ENCODE measurements at places on chromosomes 12 and 14.

DNA sequence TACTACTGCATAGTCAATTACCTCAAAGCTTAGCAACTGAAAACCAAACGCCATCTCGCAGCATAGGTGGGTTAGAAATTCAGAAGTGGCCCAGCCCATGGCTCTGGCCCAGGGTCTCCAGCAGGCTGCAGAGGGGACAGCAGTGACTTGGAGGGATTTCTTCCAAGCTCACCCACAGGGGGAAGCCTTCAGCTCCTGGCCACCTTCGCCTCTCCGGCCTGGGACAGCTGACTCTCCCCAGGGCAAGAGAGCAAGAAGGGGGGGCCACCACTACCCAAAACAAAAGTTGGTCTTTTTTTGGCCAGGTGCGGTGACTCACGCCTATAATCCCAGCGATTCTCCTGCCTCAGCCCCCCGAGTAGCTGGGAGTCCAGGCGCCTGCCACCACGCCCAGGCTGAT, 32.2 kb upstream of the ANKRD9 start:
- DNase-seq: peak; percentile 29

DNA sequence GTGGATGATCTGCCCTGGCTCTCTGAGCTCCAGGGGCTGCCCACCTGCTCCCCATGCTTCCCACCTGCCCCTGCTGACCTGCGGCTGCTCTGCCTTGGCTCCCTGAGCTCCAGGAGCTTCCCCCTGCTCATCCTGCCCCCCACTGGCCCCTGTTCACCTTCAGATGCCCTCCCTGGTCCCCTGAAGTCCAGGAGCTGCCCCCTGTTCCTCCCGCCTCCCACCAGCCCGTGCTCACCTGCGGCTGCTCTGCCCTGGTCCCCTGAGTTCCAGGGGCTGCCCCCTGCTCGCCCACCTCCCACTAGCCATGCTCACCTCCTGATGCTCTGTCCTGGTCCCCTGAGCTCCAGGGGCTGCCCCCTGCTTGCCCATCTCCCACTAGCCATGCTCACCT, 219.7 kb downstream of the TMEM121 start:
- DNase-seq: no peak

DNA sequence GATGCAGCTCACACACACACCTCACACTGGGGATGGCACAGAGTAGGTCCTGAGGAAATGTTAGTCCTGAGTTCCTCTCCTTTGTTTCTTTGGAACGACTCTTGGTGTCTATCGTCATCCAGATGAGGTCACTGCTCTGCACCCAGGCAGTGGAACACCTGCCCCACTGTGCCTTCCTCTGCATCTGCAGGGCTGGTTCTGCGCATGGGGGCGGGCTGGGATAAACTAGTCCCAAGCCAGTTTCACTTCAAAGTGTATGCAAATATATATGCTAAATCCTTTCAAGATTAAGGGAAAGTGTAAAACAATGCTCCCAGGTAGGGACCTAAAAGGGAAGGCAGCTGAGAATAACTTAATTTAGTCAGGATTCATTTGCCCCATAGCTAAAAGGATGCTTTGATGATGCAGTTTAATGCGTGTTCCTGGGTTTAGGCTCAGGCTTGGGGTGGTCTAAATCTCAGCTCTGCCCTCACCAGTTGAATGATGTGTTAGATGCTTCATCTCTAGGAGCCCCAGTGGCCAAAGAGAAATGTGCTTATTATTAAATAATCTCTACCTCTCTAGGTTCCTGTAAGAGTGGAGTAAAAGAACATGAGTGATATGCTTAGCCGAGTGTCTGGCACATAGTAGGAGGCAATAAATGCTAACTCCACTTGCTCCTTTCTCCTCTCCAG, 47.1 kb upstream of the OVCH1 start:
- no peak for DNase-seq

DNA sequence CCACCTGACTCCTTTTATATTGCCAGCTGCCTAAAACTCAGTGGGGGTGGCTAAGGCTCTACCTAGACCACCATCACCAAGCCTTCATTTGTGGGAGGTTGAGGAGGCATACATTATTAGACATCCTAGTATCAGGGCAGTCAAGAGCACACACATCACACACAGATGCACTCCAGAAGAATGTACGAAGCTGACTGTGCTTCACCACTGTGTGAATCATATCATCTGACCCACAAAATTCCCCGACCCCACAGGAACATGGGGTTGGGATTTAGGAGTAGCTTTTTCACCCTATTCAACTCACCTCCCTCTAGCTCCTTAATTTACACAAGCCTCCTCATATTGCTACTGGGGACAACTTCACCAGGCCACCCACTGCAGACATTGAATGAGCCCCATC, 64.8 kb upstream of the BDKRB2 start:
- no peak for DNase-seq

DNA sequence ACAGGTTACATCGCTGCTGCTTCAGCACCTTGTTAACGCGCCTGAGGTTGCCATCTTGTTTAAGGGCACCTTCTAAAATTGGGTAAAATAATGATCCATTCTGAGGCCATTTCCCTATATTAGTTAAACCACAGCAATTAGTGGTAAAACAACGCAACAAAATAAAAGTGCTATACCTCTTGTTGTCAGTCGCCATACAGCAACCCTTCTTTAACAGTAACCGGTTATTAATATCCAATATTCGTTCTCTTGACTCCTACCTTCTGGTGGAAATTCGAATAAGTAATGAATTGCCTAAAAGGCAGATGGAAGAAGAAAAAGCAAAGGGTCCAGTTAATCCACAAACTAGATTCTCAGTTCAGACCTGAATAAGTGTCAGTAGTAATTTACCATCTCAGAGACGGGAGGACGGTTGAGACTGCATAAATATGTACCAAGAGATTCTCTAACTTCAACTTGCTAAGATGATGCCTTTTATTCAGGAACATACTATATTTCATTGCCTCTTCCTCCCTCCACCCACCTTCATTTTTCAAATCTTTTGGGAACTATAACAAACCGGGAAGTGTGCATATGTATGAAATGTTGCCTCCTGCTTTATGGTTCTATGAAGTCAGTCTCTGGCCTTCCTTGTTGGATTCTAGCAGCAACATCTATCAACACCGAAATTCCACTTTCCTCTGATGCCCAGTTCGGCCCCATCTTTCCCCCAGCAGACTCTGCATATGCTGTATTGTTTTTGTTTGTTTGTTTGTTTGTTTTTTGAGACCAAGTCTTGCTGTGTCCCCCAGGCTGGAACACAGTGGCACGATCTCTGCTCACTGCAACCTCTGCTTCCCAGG, 824 bp upstream of the PSMB5 start:
- DNase-seq: no peak

GRCh38 chr12:25866586-25867378, 91.7 kb upstream of the RASSF8 start:
- no peak for DNase-seq

DNA sequence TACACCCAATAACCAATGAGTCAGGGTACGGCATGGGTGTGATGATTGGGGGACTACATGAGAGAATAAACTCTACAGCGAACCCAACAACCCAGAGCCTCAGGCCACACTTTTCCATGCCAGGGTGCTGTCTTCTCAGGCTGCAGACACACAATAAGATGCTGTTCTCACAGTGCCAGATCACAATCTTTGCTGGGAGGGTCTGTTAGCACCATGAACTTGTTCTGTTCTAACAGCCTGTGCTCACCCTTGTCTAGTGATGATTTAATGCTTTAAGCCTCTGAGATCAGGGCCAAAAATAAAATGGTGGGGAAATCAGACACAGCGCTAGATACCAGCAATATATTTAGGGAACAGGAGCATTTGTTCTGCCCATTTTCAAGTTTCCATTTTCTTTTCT, 621.9 kb upstream of the TBX3 start:
- no peak for DNase-seq

- DNase-seq: no peak
Observed at GRCh38 chr14:79018836-79019235, 848.7 kb downstream of the NRXN3 start.

- no peak for DNase-seq
Observed at GRCh38 chr12:68297929-68298328, 34.2 kb downstream of the MDM1 start.

- no peak for DNase-seq
Observed at GRCh38 chr12:29782285-29782870, 1.4 kb downstream of the TMTC1 start.

DNA sequence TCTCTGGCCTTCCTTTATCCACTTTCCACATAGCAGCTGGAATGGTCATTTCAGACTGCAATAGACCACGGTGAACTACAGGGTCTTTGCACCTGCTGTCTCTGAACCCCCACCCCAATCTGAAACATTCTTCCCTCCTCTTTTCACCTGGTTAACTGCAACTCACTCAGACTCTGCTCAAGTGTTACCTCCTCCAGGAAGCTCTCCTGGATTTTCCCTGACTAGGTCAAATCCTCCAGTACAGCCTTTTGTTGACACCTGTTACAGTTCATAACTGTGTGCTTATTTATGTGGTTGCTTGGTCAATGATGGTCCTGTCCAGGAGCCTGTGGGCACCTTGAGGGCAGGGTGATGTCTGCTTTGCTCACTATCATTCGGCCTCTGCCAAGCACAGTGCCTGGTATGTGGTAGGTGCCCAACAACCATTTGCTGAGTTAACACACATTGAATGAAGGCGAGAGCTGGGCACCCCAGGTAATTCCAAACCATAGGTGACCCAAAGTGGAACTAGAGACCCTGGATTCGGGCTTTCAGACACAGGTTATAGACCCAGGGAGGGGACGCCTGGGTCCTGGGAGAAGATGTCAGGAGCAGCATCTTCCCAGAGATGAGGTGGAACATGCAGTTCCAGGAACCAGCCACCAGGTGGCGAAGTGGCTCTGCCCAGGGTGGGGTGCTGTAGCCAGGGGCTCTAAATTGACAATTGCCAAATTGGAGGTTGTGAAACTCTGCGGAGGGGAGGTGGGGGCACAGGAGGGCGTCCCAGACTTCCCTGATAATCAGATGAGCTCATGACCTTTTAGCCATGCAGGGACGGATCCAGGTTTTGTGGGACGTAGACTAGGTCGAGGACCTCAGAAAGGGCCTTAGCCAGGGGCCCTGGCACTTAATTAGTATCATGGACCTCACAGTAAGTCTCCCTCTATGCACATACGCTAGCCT, 28.1 kb downstream of the TRPV4 start:
- DNase-seq: peak; percentile 77
